ENCODE measurements at places on chromosomes 7 and 10.

DNA sequence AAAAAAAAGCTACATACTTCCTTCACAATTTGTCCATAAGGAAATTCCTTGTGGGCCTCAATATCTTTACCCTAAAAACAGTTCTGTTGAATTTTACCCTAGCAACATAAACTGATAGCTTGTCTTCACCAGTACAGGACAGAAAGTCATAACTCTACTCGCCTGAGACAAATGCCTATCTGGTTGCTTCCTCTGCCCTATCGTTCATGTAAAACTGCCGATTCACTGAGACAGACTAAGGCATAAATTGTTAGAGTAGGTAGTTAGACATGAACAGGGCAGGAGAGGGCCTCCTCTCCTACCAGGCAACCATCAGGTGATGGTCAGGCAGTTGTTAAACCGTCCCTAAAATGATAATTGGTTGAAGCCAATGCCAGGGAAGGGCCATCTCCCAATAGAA lies 25.0 kb downstream of the IFIT3 start:
- no peak for DNase-seq

DNA sequence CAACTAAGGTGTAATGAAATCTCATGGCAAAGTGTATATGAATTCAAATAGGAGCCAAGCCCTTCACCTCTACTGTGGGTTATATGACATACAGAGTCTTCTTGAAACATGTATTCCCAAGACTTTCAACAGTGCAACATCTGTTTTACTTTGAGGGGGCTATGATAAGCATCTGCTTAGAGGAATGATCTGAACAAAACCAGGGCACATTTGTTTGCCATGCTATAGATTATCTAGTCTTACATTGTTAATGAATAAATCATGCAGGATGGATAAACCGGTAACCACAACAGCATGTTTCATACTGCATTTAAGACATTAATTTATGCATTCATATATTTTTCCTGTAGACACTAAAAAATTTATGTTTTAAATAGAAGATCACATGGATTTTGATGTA lies 1021.9 kb downstream of the LRMDA start:
- no peak for DNase-seq

- no peak for DNase-seq
Observed at GRCh38 chr7:156676263-156676662, 35.7 kb downstream of the RNF32 start.

GRCh38 chr7:36795451-36796021 lies 71.2 kb upstream of the AOAH start:
- no peak for DNase-seq

DNA sequence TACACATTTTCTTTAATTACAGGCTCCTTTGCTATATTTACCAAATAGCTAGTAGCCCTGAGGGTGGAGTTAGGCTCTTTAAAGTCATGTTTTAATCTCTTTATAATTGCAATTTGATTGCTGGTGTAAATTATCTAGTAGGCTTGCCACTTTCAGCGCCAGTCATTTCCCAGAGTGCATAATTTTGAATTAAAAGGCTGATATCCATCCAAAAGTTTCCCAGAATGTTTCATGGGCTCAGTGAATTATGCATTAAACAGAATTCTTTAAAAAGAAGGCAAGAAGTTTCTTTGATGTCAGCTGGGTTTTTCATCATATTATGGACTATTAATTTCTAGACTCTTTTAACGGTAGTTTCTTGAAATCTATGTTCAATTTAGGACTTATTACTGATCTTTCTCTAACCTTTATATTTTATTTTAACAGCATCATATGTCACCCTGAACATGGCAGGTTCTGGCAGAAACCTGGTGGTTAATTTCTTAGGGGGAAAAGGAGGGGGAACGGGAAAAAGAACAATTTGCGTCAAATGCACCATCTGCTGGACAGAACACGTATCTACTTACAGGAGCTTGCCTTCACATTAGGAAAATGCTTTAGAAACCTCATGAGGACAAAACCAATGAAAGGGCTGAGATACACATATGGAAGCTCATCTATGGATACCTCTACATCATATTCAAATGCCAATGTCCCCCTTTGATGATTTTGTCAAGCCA lies 171.1 kb downstream of the GRM3 start:
- no peak for DNase-seq

GRCh38 chr7:77416621-77417371 lies 647 bp upstream of the GSAP start:
- no peak for DNase-seq

GRCh38 chr10:79002336-79002735 lies 66.4 kb upstream of the ZMIZ1 start:
- no peak for DNase-seq

- no peak for DNase-seq
Observed at GRCh38 chr10:11746883-11747539, 4.8 kb downstream of the ECHDC3 start.

GRCh38 chr10:61592581-61592980 lies 70.1 kb upstream of the CABCOCO1 start:
- DNase-seq: no peak

DNA sequence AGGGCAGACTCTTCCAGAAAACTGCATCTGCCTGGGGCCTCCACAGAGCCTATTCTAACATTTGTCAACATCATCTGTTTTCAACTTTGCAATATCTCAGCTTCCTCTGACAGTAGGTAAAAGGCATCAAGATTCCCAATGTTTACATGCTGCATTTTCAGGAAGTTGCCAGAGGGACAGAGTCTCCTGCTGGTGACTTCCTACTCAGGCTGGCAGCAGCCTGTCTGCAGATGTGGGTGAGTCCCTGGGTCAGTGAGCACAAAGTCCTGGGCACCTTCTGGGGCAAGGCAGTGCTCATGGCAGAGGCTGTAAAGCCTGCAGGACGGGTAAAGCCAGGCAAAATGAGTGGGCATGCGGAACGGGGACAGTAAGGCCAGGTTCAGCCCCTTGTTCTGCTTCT lies 69.4 kb downstream of the EBF3 start:
- DNase-seq: no peak

GRCh38 chr7:139741239-139741638 lies 36.6 kb downstream of the HIPK2 start:
- DNase-seq: no peak

DNA sequence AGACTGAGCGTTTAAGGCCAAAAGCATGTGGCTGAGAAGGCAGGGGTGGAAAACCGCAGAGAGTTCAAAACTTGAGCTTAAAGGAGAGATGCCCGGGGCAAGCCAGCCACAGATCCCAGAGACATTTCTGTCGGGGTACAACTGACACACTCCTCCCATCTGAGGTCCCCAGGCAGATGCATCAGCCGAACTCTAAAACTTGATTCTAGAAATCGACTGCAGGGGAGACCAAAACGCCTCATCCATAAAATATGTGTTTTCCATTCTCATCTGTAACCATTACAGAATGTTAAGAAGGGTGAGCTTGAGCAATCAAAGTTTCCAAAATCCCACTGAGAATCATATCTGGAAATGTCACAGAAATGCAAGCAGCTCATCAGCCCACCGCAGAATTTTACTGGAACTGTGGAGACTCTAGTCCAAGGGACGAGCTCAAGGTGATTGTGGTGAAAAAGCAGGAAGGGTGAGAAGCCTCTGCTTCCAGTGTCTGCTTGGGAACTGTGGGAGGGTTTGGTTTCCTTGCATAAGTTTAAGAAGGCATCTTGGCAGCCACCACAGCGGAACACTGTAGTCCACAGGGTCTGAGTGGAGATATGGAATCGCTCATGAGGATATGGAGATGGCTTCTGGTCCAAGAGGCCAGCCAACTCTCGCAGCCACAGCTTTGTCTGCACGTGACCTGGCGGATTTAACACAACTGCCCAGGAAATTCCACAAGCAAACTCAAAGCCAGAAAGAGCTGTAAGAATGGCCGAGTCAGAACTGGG lies 249.2 kb downstream of the SFMBT2 start:
- DNase-seq: no peak

DNA sequence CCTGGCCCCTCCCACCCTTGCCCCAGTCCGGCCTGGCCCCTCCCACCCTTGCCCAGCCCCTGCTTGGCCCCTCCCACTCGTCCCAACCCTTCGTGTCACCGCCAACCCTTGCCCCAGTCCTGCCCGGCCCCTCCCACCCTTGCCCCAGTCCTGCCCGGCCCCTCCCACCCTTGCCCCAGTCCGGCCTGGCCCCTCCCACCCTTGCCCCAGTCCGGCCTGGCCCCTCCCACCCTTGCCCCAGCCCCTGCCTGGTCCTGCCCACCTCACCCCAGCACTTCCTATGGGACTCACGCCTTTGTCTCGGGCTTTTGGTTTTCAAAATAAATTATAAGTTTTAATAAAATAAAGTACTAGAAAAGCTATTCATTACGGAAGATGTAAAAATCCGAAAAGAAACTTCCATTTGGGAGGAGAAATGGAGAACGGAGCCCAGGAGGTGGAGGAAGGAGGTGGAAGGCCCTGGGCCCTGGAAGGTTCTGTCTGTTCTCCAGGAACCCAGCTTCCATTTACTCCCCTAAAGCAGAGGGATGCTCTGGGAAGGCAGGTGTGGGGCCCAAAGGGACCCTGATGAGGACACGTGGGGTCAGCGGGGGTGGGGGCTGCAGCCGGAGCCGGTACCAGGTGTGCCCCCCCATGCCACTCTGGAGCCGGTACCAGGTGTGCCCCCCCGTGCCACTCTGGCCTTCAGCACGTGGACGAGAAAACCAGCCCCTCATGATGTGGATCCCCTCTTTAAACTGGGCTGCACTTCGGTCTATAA lies 52.2 kb downstream of the PWWP2B start:
- DNase-seq: no peak

DNA sequence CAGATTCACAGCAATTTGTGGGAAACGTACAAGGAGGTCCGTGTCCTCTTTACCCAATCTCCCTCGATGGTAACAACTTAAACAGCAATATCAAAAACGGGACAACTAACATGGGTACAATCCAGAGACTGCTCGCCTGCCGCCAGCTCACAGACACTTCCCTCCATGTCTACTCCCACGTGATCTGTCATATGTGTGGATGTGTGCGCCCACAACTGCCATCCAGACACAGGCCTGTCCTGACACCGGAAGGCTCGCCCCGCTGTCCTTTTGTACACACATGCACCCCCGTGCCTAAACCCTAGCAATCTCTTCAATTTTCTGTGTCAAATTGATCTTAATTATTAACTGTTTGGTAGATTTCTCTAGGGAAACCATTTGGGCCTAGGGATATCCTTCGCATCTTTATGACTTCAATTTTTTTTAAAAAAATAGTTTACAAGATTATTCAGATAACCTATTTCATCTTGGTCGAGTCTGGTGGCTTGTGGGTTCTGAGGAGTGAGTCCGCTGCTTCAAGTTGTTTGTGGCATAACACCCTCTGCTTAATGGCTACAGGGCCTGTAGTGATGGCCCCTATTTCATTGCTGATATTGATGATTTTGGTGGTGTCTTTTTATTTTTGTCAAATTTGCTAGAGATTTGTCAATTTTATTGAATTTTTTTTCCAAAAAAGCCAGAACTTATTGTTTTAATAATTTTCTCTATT lies 260.6 kb downstream of the MAD1L1 start:
- no peak for DNase-seq

- DNase-seq: peak; percentile 87
Observed at GRCh38 chr7:124459101-124460055, 306.2 kb downstream of the GPR37 start.

- DNase-seq: no peak
Observed at GRCh38 chr7:75737856-75738603, 711 bp downstream of the HIP1 start.

DNA sequence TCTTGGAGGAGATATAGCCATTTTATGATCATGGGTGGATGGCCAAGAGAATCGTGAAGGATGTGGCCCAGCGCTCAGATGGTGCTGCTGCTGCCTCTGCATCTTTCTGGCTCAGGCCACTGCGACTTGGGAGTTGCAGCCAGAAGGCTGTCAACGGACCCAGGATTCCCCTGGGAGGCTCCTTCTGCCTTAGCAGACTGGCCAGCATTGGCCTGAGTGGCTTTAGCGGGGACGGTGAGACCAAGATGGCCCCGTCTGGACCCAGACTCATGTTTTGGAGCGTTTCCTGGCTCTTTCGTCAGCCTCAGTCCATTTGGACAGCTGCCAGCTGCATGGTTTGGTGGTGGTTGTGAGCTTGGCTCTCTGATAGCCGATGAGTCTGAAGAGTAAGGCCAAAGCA lies 97.2 kb downstream of the GALNT17 start:
- no peak for DNase-seq

GRCh38 chr10:28833313-28833712 lies 156.0 kb downstream of the BAMBI start:
- no peak for DNase-seq

- no peak for DNase-seq
Observed at GRCh38 chr10:35214607-35215020, 88.0 kb downstream of the CREM start.

DNA sequence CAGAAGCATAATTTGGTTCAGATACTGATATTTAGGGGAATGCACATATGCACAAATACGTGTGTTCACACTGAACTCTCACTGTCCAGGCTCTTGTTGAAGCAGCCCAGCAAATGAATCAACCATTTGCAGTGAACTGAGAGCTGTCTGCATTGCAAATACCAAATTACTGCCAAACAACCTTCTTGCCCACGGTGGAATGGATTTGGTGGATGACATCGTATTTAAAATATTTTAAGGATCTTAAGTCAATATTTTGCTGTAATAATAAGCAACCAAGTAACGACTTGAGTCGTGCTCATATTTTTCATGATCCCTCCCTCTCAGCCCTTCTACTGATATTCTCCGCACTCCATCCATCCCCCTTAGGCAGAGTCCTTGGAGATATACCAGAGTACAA lies 107.9 kb upstream of the FEZF1 start:
- no peak for DNase-seq

DNA sequence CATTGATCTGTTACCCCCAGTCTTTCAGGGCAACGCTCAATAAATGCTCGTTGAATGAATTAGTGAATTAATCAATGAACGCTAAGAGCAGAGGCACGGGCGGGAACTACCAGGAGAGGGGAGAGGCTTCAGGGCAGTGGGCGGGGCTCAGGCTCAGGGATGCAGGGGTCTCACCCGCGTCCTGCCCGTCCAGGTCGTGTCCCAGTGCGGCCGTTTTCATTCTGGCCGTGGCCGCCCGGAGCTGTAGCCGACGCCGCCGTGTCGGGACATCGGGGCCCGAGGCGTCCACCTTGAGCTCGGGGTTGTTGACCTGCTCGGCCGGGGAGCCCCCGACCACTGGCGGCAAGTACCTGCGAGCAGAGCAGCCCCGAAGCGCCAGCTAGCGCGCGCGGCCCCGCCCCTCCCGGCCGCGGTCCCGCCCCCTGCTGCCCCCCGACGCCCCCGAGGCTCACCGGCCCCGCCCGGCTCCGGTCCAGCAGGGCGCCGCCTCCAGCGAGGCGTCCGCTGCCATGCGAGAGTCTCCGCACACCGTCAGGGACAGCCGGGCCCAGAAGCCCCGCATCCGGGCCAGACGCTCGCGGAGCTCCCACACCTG lies 2.8 kb upstream of the GAL3ST4 start:
- DNase-seq: no peak

- no peak for DNase-seq
Observed at GRCh38 chr7:147053746-147054145, 937.1 kb downstream of the CNTNAP2 start.

GRCh38 chr10:22475651-22476600 lies 130.6 kb downstream of the SPAG6 start:
- DNase-seq: no peak

GRCh38 chr10:72083790-72084459 lies 4.4 kb downstream of the SPOCK2 start:
- no peak for DNase-seq
